ENCODE measurements at places on chromosomes 12 and 14.

DNA sequence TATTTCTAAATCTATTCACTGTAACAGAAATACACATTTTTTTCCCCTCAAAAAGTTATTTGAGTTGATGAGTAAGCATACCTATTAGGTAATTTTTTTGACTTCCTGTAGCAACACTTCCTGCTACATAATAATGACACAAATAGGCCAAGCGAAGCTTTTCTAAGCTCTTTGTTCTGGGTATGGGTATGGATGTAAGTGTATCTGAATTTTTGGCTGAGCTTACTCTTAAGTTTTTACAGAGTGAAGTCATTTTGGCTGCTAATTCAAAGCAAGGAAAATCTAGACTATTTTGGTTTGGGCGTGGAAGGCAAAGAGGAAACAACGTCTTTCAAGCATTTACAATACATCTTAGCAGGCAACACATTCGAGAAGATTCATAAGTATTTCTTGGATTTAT lies 1206.0 kb upstream of the FLRT2 start:
- DNase-seq: no peak

- DNase-seq: no peak
These were observed 12.1 kb downstream of the GPRC5D start for GRCh38 chr12:12939888-12940287.

- DNase-seq: no peak
These were observed 17.9 kb downstream of the PXN start for GRCh38 chr12:120247621-120248030.

DNA sequence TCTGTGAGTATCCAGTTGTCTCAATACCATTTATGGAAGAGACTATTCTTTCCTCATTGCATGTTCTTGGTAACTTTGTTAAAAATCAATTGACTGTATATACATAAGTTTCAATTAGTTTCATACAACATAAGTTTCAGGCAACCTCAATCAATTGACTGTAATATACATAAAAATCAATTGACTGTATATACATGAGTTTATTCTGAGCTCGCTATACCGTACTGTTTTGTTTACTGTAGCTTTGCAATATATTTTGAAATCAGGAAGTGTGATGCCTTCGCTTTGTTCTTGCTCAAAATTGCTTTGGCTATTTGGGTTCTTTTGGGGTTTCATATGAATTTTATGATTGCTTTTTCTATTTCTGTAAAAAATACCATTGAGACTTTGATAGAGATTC lies 392.0 kb downstream of the BTG1 start:
- DNase-seq: no peak

- no peak for DNase-seq
These were observed 213.5 kb upstream of the LHX5 start for GRCh38 chr12:113684908-113685782.

DNA sequence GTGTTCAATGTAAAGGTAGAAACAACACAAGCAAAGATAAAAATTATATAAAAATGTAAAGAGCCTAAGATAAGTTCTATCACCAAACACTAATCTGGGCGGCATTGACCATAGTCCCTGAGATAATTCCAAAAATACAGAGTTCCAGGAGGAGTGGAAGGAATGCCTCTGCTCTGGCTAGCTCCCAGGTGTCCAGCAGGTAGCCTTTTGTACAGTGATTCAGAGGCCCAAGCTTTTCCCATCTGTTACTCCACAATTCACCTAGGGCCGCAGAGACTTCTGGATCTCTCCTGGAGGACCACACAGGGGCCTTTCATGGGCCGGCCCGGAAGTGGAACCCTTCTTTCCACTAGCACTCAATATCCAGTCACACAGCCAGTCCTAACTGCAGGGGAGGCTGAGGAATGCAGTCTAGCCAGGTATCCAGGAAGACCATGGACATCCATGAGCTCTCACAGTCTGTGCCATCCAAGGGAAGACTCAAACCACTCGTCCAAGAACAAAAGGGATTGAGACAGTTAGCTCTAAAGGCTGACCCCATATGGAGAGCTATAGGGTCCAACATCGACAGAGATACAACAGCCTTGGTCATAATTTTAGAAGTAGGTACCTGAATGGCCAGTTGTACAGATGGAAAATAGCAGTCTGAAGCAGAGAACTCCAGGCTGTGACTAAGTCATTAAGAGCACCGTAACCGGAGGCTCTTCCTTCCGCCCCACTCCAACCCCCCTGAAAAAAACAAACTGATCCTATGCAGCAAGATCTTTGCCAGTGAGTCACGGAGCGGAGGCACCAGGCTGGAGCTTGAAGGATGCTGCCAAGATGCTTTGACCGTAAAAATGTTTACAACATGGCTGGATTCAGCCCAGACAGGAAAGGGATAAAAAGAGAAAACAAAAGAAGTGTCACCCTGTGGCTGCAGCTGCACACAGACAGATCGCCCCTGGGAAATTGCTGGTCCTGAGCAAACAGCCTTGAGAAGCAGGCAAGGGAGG lies 204.8 kb downstream of the NUAK1 start:
- peak; percentile 89 for DNase-seq

- no peak for DNase-seq
These were observed 344.0 kb downstream of the DPF3 start for GRCh38 chr14:72549854-72550253.

DNA sequence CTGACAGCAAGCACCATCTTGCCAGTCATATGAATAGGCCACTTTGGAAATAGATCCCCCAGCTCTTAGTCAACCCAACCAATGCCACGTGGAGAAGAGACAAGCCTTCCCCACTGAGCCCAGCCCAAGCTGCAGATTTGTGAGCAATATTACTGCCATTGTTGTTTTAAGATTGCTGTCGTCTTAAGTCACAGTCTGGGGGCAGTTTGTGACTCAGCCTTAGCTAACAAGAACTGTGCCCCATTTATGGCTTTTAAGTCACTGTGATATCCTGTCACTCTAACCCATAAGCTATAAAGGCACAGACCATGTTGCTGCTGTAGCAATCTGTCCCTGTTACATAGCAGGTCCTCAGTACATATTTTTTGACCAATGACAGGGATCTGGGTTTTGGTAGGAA lies 464.2 kb downstream of the MED13L start:
- no peak for DNase-seq

- DNase-seq: no peak
These were observed 311.9 kb downstream of the DAD1 start for GRCh38 chr14:22276913-22277816.

- no peak for DNase-seq
These were observed 91.0 kb downstream of the GRIP1 start for GRCh38 chr12:66587912-66588311.

DNA sequence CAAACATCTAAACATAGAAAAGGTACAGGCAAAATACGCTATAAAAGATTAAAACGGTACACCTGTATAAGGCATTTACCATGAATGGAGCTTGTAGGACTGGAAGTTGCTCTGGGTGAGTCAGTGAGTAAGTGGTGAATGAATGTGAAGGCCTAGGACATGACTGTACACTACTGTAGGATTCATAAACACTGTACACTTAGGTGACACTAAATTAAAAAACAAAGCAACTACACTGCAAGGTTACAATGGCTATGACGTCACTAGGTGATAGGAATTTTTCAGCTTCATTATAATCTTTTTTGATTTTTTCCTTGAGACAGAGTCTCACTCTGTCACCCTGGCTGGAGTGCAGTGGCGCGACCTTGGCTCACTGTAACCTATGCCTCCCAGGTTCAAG lies 269.2 kb downstream of the KSR2 start:
- no peak for DNase-seq

DNA sequence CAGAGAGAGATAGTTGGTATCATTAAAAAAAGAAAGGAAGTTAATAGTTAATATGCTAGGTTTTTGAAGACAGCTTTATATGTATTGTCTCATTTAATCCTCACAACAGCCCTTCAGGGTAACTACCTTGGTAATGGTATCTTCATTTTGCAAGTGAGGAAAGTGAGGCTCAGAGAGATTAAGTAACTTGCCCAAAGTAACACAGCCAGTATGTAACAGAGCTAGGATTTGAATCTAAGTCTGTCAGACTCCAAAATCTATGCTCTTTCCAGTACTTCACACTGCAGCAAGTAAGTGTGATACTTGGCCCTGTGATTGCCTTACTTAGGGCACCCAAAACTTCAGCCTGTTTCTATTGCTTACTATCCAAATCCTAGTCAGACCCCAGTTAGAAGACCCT lies 7.0 kb downstream of the SRP54 start:
- no peak for DNase-seq

GRCh38 chr12:97063292-97063935 lies 156.4 kb downstream of the NEDD1 start:
- no peak for DNase-seq

DNA sequence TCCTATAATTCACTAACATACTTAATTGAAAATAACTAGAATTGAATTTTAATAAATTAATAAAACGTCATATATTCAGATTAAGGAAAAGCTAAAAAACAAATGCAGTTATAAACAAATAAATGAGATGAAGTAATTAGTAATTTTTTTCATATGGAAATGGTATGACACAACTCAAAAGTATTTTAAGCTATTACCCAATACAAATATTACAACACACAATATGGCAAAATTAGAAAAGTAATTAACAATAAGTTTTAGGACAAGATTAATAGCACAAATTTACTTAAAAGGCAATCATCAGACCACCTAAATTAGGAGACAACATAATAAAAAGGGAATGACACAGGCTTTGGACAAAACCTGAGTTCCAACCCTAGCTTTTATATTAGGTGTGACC lies 81.7 kb downstream of the EEA1 start:
- DNase-seq: no peak

DNA sequence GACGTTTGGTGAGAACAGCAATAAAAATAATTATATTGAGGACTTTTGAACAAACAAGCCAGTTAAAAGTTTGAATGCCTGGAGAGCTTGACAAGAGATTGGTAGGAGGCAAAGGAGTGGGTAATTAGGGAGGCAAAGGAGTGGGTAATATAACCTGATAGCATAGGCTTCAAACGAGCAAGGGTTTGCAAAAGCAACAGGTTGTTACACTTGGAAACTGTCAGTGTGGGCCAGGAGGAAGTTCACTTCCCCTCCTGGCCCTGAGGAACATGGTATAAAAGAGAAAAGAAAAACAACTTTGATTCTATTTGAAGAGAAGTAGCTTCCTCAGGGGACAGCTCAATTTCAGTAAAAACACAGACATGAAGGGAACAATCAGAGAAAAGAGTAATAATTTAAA lies 121.7 kb downstream of the CCER1 start:
- DNase-seq: no peak

DNA sequence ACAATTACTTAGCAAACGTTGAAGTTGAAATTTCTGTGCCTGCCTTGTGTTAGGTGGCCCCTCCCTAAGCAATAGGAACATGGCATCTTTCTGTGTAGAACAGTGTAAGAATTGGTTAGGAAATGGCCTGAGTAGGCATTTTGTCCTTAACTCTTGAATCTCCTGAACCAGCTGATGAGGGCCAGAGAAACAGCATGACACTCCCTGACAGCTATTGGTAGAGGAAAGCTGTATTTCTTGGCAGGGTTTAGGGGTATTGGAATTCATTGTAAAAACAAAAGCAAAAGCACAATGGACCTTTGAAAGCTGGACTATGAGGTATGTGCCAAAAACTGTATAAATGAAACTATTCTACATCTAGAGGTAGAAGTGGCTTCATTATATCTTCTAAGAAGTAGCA lies 40.6 kb upstream of the LRTM2 start:
- no peak for DNase-seq

GRCh38 chr14:69877492-69877891 lies 1.7 kb upstream of the SMOC1 start:
- DNase-seq: no peak

GRCh38 chr12:51131745-51132521 lies 41.0 kb downstream of the TFCP2 start:
- DNase-seq: no peak

GRCh38 chr14:35963209-35963608 lies 137.1 kb downstream of the BRMS1L start:
- DNase-seq: no peak

DNA sequence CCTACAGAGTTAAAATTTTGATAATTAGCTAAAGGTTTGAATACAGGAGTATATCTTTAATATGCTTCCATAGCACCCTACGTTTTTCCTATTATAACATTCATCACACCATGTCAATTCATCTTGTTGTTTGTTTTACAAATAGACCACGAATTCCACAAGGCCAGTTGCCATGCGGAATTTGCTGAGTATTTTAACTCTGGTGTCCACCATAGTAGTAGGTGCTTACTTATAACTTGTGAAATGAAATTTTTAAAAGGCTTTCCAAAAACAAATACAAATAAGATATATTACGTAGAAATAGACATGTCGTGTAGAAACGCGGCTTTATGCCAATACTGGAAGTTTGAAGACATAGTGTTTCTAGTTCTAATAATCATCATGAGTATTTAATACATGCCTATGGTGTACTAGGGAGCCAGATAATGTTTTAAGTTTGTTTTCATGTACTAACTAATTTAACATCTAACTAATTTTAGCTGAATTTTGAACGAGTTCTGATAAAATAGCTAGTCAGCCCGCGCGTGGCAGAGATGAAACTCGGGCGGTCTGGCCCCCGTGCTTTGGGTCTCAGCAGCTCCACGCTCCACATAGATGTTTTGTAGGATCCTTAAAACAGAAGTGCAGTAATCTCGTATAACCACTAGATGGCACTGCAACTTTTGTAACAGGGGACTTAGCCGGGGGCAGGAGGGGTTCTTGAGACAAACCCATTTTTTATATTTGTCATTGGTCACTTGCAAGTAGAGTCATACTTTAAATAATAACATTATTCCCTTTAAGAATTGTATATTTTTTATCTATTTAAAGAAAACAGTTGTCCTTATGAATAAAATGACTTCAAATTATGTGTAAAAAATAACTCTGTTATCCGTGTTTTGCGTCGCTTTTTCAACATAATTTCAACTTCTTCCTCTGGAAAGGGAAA lies 10.2 kb downstream of the CD69 start:
- DNase-seq: peak; percentile 67
